ENCODE measurements at places on chromosomes 7 and 10.

- DNase-seq, result peak; percentile 77
Observed at GRCh38 chr10:110273474-110273873, 31.2 kb downstream of the SMNDC1 start.

DNA sequence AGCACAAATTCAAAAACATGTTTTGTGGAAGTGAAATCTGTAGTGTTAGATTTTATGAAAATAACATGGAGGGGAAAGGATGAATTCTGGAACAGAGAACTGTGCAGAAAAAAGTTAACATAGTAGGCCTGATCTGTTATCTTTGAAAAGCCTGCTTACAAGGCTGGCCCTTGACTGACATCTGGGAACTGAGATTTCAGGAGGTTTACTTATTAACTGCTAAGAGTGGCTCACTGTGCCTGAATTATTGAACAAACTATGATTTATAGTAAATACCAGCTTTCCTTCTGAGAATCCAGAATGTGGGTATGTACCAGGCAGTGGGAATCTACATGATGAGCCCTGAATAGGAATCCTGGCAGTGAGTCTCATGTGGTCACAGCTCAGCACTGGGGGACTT is 30.5 kb downstream of the NSUN6 start:
- no peak for DNase-seq

DNA sequence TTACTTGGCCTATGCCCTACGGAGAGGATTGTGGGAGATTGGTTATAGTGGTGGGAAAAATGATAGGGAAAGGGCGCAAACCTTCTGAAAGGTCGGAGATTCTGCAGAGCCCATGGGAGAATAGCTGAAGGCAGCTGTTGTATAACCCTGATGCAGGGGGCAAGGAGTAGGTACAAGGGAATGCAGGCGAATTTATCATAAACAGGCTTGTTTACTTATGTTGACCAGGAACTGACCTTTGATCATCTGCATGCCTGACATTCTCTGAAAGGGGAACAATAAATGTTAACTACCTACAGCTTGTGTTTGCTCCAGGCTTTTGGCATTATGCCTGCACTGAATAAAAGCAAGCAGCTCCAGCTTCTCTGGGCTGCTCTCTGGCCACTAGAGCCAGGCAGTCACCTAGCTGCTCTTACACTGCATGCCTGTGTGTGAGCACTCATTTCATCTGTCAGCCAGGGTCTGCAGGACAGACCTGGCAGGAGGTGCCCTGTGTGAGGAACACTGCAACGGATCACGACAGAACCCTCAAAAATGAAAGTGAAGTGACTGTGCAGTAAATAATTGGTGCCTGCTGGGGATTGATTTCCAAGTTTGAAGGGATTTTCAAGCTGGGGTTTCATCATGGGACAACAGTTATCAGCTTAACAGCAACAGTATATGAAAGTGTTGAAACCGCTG is 31.1 kb upstream of the ABCA13 start:
- peak; percentile 76 for DNase-seq

DNA sequence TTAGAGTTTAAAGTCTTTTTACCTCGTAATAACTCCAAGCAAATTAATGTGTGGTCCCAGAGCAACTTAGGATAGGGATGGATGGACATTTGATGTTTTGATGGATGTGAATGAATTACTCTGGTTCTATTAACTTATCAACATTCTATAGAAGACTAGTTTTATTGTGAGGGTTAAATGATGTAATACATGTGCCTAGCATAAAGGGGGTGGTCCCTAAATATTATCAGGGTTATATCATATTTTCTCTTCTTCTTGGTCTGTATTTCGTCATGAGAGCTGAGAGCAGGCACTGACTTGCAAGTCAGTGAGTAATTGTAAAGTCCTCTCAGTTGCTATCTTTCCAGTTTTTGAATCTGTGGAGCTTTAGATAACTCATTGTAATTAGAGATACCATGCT is 219.3 kb downstream of the GATA3 start:
- DNase-seq, result no peak

DNA sequence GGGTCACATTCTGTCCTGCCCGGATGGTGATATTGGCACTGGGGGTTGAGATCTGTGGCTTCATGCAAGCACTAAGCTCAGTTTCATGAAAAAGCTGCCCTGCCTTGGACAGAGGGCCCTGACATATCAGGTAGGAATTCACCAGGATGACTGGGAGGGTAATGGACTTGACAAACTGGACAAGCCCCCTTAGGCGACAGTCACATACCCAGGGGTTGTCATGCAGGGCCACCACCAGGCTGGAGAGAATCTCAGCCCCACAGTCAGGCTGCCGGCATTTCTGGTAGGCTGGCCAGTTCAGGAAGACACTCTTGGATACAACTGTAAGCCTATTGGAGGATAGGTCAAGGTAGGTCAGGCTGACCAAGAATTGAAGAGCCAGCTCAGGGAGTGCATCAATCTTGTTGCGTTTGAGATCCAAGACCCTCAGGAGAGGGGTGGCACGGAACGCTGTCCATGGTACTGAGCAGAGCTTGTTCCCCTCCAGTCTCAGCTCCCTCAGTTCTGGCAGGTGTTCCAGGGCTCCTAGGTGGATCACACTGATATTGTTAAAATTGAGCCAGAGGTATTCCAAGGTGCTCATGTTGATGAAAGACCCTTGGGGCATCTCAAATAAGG is 824 bp downstream of the LRIT2 start:
- no peak for DNase-seq

GRCh38 chr10:110597476-110597875 is 30.0 kb downstream of the SMC3 start:
- DNase-seq, result no peak

DNA sequence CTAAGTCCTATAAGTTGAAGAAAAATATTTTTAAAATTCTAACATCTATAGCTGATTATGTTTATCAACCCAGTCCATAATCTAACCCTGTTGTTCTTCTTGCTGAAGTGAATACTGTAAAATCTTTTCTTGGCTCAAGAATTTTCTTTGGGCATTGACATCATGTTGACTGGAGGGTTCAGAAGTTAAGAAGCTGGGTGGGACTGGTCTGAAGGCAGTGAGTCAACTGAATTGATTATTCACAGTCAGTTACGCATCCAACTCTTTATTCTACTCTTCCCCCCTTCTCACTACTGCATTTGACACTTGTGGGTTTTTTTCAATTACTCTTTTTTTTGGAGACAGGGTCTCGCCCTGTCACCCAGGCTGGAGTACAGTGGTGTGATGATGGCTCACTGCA is 31.0 kb downstream of the DENND2A start:
- no peak for DNase-seq

DNA sequence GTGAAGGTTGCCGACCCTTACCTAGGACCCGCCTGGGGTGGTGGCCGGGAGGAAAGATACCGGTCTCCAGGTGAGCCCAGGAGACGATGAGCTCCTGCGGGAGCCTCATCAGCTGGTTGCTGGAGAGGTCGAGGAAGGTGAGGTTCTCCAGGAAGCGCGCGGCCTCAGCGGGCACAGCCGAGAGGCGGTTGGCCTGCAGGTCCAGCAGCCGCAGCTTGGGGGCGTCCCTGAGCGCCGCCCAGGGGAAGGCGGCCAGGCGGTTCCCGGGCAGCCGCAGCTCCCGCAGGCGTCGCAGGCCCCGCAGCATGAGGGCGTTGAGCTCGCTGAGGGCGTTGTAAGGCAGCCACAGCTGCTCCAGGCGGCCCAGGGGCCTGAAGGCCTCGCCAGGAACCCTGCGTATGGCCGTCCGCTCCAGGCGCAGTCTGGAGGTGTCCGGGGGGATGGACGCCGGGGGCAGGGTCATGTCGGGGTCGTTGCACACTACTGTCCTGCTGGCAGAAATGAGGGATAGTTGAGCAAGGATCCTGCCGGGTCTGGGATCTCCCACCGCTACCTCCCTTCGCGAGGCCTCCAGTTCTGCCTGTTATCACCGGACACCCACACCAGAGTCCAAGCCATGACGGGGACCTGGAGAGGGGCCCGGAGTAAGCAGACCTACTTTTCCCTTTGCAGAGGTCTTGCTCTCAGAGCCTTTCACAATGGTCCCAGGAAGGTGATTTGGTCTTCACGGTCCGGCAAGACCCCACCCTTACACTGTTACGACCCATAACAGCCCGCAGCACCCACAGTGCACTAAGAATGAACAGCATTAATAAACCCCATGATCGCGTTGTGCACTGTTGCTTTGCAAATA is 3.9 kb downstream of the LRIT1 start:
- peak; percentile 9 for DNase-seq

- DNase-seq, result no peak
Observed at GRCh38 chr10:79886345-79886744, 59.8 kb downstream of the NUTM2E start.
